AG08395 (cell line): ENCODE measurements at places on chromosomes 16 and 17.
A peak's percentile ranks its signal among the peaks of the same experiment; 100 is the strongest.

DNA sequence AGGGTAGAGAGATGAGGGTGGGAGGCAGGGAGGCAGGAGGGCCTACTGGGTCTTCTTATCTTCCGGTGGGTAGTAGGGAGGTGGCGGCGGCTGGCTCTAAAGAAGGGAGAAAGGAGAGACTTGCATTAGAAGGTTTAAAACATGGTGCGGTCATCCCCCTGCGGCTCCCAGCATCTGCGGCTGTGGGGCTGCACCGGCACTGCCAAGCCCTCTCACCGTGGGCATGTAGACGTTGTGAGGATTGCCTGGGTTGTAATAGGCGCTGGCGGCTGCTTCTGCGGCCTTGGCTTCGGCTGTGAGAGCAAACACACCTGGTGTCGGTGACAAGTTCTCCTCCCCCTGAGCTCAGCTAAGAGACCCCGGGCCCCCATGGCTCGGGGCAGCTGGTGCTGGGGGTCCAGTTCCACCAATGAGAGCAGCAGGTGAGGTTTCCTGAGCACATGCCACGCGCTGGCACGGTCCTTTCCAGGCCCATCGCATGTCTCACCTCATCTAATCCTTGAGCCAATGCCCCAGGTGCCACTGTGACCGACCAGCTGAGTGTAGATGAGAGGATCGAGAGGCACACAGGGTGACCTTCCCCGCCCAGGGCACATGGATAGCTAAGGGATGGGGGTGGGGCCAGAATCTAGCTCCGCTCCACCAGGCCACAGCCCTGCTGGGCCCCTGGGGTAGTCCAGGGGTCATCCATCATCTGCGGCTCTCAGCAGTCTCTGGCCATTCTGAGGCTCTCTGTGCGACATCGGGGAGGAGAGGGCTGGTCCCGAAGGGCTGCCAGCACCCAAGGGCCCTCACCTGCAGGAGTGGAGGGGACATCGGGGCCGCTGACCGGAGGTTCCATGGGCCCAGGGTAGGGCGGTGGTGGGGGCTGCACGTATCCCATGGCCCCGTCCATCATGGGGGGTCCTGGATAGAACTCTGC lies 2.7 kb upstream of the UNC13D start:
- DNase-seq: no peak

DNA sequence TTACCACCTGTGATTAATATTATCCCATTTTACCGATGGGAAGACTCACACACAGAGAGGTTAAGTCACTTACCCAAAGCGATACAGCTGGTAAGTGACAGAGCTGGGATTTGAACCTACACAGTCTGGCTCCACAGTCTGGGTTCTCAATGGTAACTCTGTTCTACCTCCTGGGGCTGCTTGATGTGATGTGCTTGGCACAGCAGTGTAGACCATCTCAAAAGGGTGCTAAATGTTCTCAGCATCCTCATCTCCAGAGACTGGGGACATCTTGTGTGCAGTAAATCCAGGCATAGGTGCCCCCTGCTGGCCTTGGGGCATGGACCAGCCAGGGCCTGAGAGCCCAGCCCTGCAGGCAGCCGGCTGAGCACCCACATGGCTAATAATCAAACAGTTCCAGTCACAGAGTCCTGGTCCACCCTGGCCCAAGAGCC lies 15.4 kb upstream of the KATNB1 start:
- peak; percentile 67 for DNase-seq

DNA sequence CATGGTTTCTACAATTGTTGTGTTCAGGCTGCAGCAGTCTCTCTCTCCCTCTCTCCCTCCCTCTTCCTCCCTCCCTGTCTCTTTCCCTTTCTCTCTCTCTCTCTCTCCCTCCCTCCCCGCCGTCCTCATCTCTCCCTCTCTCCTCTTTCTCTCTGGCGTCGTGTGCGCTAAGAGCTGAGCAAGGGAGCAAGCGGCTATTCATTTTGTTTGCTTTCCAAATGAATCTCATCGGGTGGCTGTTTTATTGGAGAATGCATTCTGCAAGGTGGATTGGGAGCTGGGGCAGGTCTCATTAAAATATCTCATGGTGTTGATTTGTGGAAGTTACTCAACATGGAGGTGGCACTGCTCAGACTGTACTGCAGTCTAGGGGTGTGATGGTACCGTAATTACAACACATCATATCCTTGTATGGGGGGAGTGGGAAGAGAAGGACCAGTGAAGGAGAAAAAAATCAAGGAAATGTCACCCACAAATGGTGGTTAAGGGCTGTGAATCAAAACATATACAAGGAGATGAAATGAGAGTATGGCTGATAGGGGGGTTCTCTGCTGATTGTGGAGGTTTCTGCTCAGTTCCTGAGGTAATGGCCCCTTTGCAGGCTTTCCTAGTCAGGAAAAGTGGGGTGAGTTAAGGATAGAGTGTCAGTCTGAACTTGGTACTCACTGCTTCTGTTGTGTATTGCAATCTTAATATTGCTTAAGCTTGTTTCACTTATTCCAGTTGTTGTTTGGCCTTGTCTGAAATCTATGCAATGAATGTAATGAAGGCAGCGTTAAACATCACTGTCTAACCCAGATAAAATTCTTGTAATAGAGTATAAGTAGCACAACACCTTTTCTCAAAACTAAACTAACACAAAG lies 2.7 kb downstream of the MSL1 start:
- no peak for DNase-seq

- DNase-seq: no peak
Observed at GRCh38 chr16:24093049-24093448, 163.1 kb upstream of the CACNG3 start.

- no peak for DNase-seq
Observed at GRCh38 chr16:60682219-60682618, 1354.0 kb downstream of the CDH8 start.

- DNase-seq: peak; percentile 72
Observed at GRCh38 chr16:51321251-51321650, 170.2 kb upstream of the SALL1 start.

DNA sequence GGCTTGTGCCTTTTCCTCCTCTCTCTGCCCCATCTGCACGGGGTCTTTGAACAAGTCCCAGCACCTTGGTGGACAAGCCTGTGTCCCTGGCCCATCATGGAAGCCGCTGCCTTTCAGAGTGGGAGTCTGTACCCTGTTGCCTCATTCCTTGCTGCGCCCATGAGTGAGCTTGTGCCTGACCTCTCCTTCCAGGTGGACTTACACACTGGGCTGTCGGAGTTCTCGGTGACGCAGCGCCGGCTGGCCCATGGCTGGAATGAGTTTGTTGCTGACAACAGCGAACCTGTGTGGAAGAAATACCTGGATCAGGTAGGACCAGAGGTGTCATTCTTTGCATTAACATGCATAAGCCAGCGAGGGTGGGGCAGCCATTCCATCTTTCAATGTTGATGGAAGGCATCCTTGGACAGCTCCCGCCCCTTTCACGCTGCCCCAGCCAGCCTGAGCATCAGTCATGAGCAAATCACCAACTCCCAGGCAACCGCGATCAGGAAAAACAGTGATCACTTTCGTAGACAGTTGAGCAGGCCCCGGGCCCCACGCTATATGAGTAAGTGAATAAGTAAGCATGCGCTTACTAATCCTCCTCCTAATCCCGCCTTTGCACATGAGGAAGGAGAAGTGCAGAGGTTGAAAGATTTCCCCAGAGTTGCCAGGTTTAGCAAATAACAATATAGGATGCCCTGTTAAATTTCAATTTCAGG lies 36.8 kb downstream of the ATP2C2 start:
- DNase-seq: no peak

- peak; percentile 89 for DNase-seq
Observed at GRCh38 chr16:2039274-2040031, 8.2 kb downstream of the NTHL1 start.

- no peak for DNase-seq
Observed at GRCh38 chr17:72726936-72727335, 365.6 kb downstream of the SLC39A11 start.
